ENCODE measurements at places on chromosomes 13 and 19. TPM values are rescaled to one million over a fixed set of nuclear protein-coding genes. Genes with fewer than 3 reads are reported as not detected.

PSG6 gene
- not detected for polyA plus RNA-seq

ARHGAP45 gene
- polyA plus RNA-seq, result 8.4 TPM

- no peak for DNase-seq
These were observed 16.3 kb downstream of the TECR start for GRCh38 chr19:14545716-14546082.

EML2 gene
- polyA plus RNA-seq, result 29.3 TPM

ERF gene
- 66.6 TPM for polyA plus RNA-seq

RUBCNL gene
- 2.1 TPM for polyA plus RNA-seq

SLC1A5 gene
- 41.4 TPM for polyA plus RNA-seq

UBE2L5 gene
- 0.60 TPM for polyA plus RNA-seq

DNA sequence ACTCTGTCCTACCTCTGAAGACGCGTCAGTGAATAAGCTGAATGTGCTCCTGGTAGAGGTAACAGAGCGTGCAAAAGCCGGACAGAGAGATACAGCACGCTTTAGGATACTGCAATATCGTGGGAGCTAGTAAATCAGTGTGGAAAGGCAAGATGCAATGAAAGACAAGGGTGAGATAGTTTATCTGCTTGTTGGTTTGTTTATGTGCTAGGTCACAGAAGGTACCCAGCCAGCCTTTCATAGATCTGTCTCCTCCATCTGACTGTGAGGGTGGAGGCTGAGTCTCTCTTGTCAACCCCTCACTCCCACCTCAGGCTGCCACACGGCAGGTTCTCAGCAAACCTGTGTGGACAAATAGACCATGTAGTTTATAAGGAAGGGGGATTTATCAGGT is 904 bp upstream of the GIPC1 start:
- DNase-seq, result no peak

PLVAP gene
- polyA plus RNA-seq, result 160 TPM

- no peak for DNase-seq
These were observed 910.8 kb upstream of the SLITRK6 start for GRCh38 chr13:86710013-86710412.

PTPRS gene
- polyA plus RNA-seq, result 64.7 TPM

THSD1 gene
- polyA plus RNA-seq, result 7.3 TPM

- DNase-seq, result no peak
These were observed 43.8 kb downstream of the CAPN12 start for GRCh38 chr19:38700350-38700901.

DNA sequence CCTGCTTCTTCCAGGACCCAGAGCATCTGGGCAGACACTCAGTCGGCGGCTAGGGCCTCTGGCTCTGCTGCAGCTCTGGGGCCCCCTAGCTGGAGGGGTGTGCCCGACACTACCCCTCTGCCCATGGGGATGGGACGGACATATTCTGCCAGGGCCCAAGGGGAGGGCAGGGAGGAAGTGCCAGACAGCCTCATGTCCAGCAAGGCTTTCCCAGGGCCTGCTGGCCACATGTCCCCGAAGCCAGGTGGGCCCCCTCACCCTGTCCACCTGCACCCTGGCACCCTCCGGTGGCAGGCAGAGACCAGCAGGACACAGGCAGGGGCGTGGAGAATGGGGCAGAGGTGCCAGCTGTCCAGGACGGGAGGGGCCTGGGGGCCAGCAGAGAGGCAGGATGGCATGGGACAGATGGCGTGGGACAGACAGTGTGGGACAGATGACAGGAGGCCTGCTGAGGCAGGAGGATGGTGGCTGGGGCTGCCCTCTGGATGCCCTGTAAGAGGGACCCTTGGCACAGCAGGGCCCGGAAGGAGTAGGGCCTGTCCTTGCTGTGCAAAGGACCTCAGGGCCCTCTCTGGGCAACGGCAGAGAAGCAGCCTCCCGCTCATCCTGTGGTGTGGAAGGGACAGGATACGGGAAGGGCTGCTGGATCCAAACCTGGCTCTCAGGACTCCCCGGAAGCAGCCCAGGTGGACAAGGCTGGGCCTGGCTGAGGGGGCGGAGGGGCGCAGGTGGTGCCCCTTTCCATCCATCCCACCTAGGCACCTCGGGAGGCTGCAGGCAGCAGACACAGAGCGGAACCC is 29.1 kb downstream of the CEBPG start:
- no peak for DNase-seq

- DNase-seq, result no peak
These were observed at the start of gene KCNK6 for GRCh38 chr19:38319421-38320258. Gene KCNK6 (plus strand): TSS chr19:38319845. CDS start chr19:38319951, 106 bp downstream.

DNA sequence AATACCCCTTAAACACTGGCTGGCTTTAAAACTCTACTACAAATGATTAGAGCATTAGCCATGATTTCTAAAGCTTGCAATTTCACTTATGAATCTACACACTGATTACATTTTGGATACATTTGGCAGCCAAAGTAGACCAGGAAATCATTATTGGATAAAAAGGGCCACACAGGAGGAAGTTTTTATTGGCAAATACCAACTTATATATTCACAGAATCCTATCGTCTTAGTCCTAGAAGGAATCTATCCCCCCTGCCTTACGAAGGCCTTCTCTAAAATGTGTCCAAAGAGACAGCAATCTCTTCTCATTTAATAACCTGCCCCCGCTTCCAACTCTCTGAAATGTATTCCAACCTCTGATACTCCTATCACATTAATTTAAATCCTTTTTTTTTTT is 52.5 kb downstream of the KLF5 start:
- no peak for DNase-seq

C3 gene
- polyA plus RNA-seq, result 24.7 TPM

All from left renal pelvis (tissue), 4 donors.